ENCODE measurements at places on chromosomes 7 and 10.

DNA sequence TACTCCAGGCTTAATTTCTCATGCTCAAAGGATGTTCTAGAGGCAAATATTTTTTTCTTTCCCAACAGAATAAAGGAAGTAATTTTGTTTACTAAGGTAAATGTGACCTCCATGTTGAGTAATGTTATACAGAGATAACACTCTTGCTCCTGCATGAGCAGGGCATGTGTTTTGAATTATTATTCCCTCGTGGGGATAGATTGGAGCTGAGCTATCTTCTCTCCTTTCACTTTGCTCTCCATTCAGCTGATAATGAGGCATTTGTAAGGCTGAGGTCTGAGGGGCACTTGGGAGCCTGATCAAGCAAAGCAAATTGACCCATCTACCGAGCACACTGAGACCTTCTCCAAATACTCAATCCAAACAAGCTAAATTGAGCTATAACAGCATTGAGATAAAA is 50.7 kb upstream of the GHITM start:
- DNase-seq: no peak

- peak; percentile 40 for DNase-seq
Measured at GRCh38 chr7:36670585-36671431, 53.5 kb downstream of the AOAH start.

- DNase-seq: no peak
Measured at GRCh38 chr10:124072106-124072505, 21.3 kb downstream of the CHST15 start.

- no peak for DNase-seq
Measured at GRCh38 chr7:119037941-119038340, 813.4 kb downstream of the ANKRD7 start.

- DNase-seq: no peak
Measured at GRCh38 chr7:8443576-8444467, 10.4 kb downstream of the NXPH1 start.

DNA sequence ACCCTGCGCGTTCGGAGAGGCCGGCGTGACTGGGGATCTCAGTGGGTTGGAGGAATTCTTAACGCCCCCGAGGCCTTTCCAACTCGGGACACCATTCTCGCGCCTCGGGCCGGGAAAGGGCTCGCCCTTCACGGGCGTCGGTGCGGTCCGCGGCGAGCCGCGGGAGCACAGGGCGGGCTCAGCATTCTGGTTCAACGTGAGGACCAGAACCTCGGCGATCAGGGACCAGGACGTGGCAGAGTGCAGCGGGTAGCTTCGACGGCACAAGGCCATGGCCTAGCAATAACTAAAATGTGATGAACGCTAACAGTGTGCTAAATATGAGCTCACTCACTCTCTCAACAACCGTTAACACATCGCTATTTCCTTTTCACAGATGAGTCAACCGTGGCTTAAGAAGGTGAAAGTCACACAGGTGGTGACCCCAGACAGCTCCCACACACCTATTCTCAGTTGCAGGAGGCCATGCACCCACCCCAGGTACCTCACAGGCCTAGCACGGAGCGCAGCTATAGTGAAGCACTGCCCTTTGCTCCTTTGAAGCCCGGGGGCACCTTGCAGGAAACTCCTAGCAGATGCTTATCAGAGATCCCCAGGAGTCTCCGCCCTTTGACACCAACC is 4.5 kb upstream of the EMX2 start:
- no peak for DNase-seq

GRCh38 chr7:100897772-100898454 is 2.2 kb upstream of the ACHE start:
- DNase-seq: no peak

GRCh38 chr7:47556511-47557180 is 25.3 kb downstream of the TNS3 start:
- DNase-seq: no peak

DNA sequence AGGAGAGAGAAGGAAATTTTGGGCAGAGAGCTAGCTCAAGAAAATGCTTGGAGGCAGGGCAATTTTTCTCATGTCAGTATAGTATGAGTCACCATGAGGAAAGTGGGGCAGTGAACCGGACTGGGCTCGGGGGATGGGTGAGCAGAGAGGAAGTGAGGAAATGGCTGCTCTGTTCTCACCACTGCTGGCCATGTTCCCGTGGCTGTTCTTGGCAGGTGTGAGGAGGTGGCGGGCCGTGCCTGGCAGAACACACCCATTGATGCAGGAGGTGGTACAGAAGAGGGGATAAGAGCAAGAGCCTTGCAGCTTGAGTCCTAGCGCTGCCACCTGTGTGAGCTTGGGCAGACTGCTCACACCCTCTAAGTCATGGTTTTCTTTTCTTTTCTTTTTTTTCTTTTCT is 304.4 kb upstream of the LYZL1 start:
- DNase-seq: no peak

DNA sequence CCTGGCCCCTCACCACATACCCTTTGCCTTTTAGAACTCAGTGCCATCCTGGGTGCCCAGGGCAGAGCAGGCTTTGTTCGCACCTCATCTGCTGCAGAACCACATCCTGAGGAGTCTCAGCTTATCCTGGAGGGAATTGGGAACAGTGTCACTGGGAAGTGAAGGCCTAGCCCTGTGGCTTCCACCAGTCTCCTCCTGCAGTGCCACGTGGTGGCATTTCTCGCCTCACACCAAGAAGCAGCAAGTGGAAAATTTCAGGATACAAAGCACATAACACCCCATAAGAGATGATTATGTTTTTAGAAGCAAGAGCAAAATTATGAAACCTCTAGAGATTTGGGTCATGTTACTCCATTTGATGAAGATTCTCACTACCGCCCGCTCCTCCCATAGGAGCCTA is 26.8 kb downstream of the UBE2D4 start:
- DNase-seq: no peak

DNA sequence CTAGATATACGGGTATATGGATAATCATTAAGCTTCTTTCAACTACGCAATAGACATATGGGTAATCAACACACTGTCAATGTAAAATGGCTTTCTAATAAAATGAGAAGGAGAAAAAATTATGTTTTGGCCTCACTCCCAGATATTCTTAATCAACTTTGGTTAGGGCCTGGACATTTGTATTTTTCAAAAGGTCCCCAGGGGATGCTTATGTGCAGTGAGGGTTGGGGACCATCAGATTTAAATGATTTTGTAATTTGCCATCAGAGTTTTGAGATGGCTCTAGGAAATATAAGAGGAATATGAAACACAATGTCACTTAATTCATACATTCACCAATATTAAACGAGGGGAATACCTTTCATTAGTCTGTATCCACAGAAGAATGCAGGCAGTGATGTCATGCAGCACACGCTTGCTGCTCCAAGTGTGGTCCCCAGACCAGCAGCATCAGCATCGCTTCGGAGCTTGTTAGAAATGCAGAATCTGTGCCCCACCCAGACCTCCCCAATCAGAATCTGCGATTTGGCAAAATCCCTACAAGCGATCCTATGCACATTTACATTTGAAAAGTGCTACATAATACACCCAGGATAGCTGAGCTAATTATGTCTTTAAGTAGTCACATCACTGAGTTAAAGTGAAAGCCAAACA is 75.1 kb downstream of the INHBA start:
- no peak for DNase-seq

DNA sequence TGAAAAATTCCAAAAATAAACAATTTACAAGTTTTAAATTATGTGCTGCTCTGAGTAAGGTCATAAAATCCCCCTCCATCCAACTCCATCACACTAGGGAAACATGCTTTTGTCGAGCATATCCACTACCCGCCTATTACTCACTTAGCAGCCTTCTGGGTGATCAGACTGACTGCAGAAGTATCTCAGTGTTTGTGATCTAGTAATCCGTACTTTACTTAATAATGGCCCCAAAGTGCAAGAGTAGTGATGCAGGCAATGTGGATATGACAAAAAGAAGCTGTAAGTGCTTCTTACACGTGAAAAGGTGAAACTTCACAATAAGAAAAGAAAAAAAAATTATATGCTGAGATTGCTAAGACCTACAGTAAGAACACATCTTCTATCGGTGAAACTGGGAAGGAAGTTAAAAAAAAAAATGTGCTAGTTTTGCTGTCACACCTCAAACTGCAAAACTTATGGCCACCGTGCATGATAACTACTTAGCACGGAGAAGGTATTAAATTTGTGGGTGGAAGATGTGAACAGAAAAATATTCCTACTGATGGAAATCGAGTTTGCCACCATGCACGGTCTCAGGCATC is 43.2 kb downstream of the SEMA3C start:
- no peak for DNase-seq

GRCh38 chr10:123726836-123727235 is 60.7 kb downstream of the GPR26 start:
- DNase-seq: no peak

GRCh38 chr10:79277579-79278269 is 69.5 kb upstream of the PPIF start:
- DNase-seq: no peak

GRCh38 chr7:140519007-140519399 is 39.7 kb upstream of the MKRN1 start:
- no peak for DNase-seq

GRCh38 chr10:95273393-95274312 is 17.1 kb downstream of the PDLIM1 start:
- no peak for DNase-seq

DNA sequence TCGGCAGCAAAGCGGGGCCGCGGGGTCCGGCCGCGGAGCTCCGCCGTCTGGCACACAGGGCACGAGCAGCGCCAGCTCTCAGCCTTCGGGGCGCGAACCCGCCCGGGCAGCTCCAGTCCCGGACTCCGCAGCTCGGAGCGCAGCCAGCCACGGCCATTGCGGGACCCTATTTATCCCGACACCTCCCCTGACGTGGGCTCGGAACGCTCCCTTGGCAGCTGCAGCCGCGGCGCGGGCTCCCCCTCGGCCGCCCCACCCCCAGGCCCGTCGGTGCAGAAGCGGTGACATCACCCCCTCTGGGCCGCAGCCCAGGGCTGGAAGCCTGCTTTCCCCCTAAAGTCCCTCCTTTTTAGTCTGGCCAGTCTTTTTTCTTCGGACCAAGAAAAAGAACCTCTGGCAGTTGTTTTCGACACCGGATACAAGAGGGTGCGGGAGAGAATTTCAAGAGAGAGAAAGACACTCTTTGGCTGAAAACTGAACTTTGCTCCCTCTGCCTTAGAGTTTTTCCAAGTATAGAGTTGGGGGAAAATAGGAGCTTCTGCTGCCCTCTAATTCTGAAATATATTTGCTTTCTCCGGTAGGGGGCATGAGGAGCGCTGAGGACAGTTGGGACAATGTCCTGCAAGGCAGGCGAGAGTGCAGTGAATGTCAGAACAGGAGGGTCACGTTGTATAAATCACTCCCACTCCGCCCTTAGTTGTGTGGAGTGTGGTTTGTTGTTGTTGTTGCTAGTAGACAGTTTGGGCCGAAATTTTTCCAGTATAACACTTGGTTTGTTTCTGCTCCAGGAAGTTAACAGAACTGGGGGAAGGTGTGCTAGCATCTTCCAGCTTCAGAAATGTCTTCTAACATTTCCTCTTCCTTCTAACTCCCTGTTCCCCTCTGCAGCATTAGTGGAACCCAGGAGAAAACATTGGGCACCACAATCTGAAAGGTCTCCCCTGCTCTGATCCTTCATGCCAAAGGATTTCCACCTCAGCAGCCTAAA is at the start of gene SFRP4:
TSS of gene SFRP4 (minus strand) at position 145 of the 988 bp plus-strand sequence. CDS start 280 bp downstream, outside the sequence.
- no peak for DNase-seq

DNA sequence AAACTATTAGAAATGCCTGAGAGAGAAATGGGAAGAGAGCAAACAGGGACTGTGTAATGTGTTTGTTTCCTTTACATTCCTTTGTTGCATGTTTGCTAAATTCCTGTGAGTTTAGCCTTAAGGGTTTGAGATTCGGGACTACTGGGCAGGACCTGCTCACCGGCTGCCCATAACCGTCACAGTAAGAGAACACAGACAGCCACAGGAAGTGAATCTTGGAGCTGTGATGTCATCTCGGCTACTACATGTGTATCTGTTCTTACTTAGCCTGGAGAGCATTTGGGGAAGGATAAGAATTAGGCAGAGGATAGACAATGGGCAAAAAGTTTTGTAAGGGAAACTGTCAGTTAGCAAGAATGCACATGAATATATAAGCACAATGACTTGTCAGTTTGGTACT is 485.1 kb upstream of the KLF6 start:
- no peak for DNase-seq

- no peak for DNase-seq
Measured at GRCh38 chr10:50510517-50511473, 113.0 kb downstream of the SGMS1 start.

DNA sequence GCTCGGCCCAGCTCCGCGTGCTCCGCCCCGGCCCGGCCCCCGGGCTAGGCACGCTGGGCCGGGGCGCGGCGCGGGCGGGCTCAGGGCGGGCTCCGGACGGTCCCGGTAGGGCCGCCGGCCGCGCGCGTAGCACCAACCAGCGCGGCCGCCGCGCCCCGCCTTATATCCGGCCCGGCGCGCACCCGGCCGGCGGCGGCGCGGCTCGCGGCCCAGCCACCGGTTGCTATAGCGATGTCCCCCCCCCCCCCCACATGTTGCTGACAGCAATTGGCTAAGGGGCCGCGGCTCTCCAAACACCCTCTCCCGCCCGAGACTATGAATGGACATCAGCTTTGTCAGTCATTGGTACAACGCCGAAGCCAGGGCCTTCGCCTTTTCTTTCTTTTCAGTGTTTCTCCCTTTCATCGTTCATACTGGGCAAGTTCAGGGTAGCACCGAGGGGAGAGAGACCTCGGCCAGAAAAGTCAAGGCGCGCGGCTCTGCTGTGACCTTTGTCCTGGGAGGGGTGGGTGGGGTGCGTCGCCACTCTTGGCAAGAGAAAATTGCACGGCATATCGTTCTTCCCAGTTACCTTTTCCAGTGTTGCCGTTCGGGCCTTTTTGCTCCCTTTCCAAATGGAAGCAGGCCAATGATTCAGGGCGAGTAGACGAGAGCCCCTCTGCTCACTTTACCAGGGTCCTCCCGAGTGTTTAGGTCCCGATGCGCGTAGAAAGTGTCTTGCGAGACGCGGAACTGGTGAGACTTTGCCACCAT is 354.2 kb downstream of the DNAJB6 start:
- DNase-seq: no peak

GRCh38 chr10:51384971-51385370 is 310.7 kb downstream of the PRKG1 start:
- DNase-seq: no peak

DNA sequence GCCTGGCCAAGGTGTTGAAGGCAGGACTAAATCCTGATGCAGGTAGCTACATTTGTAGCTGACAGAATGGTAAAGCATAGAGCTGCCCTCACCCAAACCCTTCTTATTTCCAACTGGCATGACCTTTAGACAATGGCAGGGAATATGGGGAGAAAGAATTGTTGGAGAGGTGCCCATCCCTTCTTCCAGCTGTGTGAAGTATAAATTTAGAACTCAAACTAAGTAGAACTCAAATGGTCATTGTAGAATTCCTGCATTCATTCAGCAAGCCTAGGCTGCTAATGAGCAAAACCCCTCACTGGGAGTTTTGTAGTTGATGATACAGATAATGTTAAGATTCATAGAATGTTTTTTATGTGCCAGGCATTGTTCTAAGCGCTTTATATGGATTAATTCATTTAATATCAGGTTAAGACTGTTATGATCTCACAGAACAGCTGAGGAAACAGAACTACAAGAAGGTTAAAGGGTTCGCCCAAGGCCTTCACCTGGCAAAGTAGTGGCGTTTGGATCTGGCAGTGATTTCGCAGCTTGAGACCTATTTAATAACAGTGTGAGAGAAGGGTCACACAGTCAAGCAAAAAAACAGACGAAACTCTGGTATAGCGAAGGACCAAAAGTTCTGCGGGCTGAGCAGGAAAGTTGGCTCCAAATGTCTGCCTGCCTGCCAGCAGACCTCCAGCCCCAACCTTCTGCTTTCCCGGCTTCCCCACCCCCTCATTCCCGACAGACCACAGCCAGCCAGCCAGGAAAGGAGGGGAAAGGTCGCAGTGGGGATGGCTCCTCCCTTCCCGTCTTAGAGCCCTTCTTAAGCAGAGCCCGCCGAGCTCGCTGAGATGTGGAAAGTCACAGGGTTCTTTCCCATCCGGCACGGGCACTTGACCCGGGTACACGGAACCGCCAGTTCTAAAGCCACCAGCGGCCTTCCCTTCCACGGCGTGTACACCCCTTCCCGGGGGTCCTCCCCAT is 1.6 kb upstream of the HILPDA start:
- no peak for DNase-seq
